Upper lobe of left lung (tissue), 6 donors: ENCODE measurements at places on chromosomes 5 and 9.
A peak's percentile ranks its signal among the peaks of the same experiment; 100 is the strongest.

DNA sequence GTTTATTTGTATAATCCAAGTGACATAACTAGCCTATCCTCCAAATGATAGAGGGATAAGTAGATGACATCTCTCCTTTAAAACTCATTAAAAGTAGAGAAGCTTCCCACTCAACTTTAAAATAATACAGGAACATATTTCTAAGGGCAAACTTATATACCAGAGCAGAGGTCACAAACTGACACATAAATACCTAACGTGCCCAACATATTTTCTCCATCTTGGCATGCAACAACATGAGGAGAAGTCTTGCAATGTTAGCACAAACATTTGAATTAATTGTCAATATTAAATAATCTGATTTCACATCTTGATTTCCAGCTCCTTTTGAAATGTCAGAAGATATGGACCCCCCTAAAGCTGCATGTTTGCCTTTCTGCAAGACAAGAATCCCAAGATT lies 335.0 kb downstream of the DEPDC1B start:
- H3K27ac ChIP-seq, result no peak overlapping the region
- H3K4me3 ChIP-seq, result no peak overlapping the region
- no peaks in the 10 kb centered on the region for H3K4me1 ChIP-seq
- H3K27me3 ChIP-seq, result no peaks in the 10 kb centered on the region
- H3K36me3 ChIP-seq, result no peaks in the 10 kb centered on the region

DNA sequence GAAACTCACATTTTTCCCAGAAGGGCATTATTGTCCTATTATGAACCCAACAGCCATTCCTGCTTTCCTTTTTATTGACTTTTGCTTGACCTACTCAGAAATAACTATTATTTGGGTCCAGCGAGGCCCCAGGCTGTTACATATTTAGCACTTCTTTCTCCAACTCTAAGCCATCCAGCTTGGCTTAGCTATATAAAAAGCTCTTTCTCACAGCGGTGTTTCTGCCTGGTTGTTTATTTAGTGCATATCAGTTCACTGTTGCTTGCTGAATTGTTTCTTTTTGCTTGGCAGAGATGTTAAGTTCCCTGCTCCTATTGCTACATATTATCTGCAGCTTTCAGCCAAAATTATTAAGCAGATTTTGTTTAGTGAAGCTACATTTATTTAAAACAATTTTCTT lies 1156.8 kb upstream of the SEMA6A start:
- H3K27me3 ChIP-seq, result no peaks in the 10 kb centered on the region
- H3K4me1 ChIP-seq, result no peaks in the 10 kb centered on the region
- no peak overlapping the region for H3K27ac ChIP-seq
- no peak overlapping the region for H3K4me3 ChIP-seq
- no peaks in the 10 kb centered on the region for H3K36me3 ChIP-seq
- DNase-seq, result no peak

DNA sequence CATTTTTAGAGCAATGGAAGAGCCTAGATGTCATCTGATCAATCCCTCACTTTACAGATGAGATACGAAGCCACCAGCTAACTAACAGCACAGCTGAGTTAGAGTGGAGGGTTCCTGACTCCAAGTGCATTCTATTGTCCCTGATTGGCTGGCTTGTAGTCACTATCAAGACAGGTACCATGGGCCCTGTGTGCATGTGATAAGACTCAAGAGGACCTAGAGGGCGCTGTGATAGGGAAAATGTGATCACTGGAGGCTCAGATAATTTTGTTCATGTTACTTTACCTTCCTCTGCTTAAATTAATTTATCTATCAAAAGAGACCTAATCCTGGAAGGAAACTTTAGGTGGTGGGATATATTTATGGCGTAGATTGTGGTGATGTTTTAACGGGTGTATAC lies 19.5 kb upstream of the SNAPC3 start:
- H3K36me3 ChIP-seq, result no peaks in the 10 kb centered on the region
- no peaks in the 10 kb centered on the region for H3K4me1 ChIP-seq
- H3K27ac ChIP-seq, result no peak overlapping the region
- no peak overlapping the region for H3K4me3 ChIP-seq
- no peak for DNase-seq

DNA sequence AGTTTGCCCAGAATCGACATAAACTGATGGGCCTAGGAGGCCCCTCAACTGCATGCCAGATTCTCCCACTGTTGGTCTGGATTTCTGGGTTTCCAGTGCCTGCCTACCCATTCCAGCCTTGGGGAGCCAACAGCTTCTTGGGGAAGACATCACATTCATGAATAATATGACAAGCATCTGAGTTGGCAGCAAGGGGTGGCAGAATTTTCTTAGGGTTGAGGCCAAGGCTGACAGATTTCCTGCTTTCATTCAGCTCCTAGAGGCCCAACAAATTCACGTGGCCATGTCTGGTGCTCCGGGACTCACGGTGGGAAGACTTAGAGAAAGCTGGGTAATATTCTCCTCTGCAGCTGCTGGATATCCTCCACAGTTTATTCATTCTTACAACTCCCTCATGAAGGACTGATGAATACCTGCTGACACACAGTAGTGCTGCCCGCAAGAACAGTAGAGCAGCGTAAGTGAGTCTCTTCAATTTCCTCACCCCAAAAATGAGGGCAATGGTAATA lies 305.0 kb upstream of the TNC start:
- no peak for DNase-seq
- H3K4me1 ChIP-seq, result no peaks in the 10 kb centered on the region
- H3K27me3 ChIP-seq, result no peaks in the 10 kb centered on the region
- no peak overlapping the region for H3K4me3 ChIP-seq
- H3K36me3 ChIP-seq, result no peaks in the 10 kb centered on the region
- H3K27ac ChIP-seq, result no peak overlapping the region

DNA sequence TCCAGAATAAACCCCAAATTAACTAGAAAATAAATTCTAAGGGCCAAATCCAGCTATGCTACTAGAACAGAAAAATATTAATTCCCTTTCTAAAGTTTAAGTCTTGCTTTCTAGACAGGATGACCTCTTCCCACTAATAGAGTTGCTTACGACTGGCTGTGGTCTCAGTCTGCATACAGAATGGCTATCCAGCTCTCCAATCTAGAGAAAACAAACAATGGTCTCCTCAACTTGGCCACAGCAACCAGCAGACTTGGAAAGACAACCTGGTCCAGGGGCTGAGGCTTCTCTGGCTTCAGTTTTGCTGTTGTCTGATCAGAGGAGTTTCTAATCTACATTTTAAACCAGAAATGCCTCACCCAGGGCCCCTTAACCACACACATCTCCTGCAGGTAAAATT lies 28.9 kb downstream of the RASEF start:
- no peak overlapping the region for H3K4me3 ChIP-seq
- no peak overlapping the region for H3K27ac ChIP-seq
- DNase-seq, result no peak

DNA sequence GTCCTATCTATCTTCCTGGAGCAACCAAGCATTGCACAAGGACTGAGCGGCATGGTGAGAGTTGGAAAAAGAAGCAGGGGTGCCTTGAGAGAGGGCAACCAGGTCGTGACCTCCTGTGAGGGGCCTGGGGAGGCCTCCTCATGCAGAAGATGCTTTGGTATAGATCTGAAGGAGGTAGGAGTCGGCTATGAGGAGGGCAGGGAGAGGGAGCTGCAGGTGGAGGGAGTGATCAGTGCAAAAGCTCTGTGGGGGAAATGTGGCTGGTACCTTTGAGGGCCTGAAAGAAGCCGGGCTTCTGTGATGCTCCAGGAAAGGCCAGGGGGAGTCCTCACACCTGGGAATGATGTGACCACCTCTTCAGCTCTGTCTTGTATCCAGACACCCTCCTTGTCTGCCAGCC lies 3.6 kb upstream of the SLC25A48 start:
- no peak for DNase-seq
- peaks cover 14% of the 10 kb centered on the region for H3K4me1 ChIP-seq
- H3K27me3 ChIP-seq, result no peaks in the 10 kb centered on the region

DNA sequence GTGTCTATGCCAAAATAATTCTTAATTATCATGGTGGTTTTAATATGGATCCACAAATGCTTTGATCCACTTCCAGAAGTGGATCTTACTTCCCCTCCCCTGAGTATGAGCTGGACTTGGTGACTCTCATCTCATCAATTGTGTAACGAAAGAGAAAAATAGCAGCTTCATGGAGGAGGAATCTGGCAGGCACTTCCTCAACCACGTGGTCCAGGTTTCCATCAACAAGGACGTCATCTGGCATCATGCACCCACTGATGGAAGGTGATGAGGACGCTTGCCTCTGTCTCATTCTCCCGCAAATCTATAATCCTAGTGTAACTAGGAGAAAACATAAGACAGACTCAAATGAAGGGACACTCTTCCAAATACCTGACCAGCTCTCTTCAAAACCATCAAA lies 54.6 kb upstream of the S1PR3 start:
- H3K27ac ChIP-seq, result no peak overlapping the region
- no peaks in the 10 kb centered on the region for H3K27me3 ChIP-seq
- H3K4me3 ChIP-seq, result no peak overlapping the region
- H3K4me1 ChIP-seq, result no peaks in the 10 kb centered on the region
- DNase-seq, result no peak

DNA sequence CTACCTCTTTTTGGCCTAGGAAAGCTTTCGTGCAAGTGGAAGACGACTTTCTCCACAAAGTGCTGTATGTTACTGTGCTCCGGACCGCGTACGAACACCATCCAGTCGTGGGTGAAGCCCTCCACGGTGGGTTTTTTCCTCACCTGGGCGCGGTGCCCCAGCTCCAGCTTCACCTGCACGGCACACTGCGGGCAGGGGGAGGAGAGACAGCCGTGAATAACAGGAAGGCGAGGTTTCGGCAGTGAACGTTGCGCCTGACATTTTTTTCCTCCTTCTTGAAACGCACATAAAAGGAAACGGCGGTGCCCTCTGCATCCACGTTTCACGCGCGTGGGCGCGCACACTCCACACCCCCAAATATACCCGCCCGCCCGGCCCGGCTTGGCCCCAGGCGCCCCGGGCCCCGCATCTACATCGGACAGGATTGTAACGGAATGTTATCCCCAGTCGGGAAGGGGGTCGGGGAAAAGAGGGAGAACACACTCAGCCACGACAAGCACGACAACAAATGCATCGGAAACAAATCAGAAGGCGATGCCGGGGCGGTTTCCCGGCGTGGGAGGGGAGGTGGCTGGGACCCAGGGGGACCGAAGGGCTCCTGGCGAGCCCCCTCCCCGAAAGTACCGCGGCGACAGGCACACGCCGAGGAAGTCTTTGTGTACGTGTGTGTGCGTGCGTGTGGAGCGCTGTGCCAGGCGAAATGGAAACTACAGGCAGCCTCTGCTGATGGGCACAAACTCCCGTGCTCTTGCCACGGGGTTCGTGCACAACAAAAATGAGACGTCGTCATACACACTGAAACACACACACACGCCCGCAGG lies 1.4 kb downstream of the MLLT3 start:
- H3K27me3 ChIP-seq, result no peaks in the 10 kb centered on the region
- H3K4me3 ChIP-seq, result peak overlapping the region; percentile 73
- H3K4me1 ChIP-seq, result peaks cover 51% of the 10 kb centered on the region
- H3K27ac ChIP-seq, result peak overlapping the region; percentile 83
